Stimulated activated naive CD4-positive, alpha-beta T cell treated with Interleukin-2 at 50 U/mL for 16 hours (primary cell): ENCODE measurements at places on chromosomes 5 and 9.

- DNase-seq, result no peak
These were observed 33.5 kb upstream of the SHOC1 start for GRCh38 chr9:111828193-111828592.

DNA sequence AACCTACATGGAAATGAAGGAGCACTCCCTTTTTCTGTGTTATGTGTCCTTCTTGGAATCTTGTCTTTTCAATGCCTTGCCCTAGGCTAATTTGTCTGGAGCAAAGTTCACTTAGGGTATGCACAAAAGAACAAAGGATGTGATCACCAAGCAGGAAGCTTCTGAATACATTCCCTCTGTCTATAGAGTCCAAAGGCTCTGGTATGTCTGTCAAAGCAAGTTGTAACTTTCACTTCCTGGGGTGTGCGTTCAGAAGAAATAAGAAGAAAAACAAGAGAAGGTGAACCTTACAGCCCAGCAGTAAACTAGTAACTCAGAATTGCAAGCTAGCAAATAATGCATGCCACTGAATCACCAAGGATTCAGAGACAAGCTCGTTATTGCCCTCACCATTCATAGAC lies 31.7 kb upstream of the CDH6 start:
- no peak for DNase-seq

- DNase-seq, result no peak
These were observed 58.1 kb downstream of the NNT start for GRCh38 chr5:43661102-43661501.

DNA sequence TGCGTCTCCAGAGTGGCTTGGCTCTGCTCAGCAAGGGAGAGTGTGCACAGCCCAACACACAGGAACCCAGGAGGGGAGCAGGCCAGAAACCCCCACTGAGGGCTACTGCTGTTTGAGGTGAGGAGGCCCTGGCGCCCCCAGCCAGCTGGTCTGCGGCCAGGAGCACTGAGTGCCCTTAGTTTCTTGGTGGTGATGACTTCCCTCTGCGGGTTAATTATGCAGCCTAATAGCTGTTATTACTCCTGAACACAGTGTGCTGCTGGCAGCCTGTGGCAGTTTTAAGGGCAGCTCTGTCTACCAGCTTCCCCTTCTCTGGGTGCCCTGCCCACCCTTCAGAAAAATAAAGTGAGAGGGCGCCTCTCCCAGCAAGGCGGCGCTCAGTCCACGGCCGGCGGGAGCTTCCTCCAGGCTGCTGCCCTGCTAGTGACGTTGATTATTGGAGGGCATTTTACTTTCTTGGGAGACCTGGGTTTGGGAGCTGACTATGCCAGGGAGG lies 19.2 kb downstream of the GADD45G start:
- DNase-seq, result no peak

DNA sequence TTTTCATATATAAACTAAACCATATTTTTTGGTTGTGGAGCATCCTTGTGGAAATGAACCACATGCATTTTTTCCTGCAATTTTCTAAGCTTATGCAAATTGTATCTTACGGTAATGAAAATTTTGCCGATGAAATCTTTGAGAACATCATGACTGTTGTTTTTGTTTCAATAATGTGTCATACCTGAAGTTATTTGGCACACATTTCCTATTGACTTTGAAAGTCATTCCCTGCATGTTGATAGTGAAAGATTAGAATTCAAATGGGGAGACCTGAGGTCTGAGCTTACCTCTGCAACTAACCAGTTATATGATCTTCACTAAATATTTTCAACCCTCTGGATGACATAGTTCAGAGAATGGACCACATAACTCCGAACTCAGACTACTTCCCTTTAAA lies 88.5 kb downstream of the PRR16 start:
- no peak for DNase-seq

GRCh38 chr9:82080265-82080664 lies 91.7 kb downstream of the SPATA31D1 start:
- no peak for DNase-seq

DNA sequence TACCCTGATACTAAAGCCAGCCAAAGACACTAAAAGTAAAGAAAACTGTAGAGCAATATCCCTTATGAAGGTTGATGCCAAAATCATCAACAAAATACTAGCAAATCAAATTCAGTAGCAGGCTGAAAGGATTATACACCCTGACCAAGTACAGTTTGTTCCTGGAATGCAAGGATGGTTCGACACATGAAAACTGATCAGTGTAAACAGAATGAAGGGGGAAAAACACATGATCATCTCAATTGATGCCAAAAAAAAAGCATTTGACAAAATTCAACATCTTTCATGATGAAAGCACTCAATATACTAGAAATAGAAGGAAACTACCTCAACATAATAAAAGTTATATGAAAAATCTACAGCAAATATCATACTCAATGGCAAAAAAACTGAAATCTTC lies 43.5 kb upstream of the LRRC14B start:
- DNase-seq, result no peak

- DNase-seq, result no peak
These were observed 3.3 kb upstream of the TSC1 start for GRCh38 chr9:132947756-132948155.

GRCh38 chr9:35508069-35508468 lies 18.2 kb downstream of the RUSC2 start:
- DNase-seq, result no peak

DNA sequence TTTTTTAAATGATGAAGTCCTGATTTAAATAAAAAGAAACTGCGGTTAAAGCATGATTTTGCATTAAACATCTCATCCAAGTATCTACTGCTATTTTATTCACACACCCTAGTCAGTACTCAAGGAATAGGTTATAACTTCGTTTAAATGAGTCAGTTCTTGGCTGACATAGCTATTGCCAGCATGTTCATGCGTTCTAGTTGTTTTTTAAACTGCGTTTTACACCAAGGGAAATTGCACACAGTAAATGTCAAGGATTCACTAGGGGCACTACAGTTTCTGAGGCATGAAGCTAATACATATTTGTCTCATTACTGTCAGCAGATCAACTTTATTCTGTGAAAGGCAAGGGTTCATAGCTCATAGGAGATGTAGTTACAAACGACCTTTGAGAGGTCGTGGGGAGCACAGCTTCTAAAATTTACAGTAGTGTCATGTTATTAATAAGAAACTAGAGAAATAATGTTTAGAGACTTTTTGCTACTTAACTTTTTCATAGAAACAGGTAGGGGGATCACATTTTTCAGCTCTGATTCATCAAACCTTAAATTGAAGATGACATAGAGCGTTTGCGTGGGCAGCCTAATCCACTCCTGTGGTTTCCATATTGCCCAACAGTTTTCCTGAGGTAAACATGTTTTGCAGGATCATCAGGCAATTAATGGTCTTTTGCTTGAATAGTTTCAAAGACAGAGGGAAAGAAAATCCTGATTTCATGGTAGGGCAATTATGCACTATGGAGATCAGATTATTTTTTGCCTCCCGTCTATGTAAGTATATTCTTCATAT lies 2222.7 kb upstream of the WWC1 start:
- no peak for DNase-seq

DNA sequence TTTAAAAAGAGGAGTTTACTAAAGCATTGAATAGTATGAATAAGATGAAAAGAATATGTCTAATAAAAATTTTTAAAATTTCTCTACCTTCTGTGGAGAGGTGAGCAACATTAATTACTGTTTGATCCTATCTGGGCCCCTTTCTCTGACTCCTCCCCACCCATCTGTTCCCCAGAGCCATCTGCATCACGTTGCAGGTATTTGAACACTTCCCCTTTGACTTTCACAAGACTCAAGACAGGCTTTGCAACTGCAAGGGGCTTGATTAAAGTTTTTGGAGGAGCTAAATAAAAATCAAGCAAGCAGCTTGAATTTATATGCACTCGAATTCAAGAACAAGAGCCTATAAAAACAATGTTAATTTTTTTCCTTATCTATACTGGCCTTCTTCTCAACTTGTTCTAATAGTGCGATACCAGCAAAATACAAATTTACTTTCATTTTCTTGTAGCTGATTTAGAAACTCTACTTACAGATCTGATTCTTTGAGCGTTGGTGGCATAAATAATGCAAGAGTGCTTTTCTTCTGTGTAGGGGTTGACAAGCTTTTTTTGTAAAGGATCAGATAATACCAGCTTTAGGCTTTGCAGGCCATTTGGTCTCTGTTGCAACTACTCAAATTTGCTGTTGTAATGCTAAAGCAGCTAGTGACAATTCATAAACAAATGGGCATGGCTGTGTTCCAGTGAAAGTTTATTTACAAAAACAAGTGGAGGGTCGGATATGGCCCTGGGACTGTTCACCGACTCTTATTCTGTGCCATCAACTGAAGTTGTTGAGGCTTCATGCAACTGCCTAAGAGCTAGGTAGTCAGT lies 21.2 kb downstream of the TXNDC8 start:
- DNase-seq, result no peak

DNA sequence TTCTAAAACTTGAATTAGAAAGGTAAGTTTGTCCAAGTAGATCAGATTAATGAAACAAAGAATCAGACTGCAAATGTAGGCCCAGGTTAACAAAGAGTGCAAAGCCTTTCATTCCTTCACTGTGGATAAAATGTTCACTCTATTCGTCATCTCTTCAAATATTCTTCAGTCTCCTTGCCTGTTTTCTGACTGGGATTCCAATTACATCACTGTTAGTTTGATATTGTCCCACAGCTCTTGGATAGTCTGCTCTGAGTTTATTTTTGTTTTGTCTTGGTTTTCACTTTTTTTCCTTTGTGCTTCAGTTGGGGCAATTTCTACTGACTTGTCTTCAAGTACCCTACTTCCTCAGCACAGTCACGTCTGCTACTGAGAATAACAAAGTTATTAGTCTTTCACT lies 38.5 kb upstream of the GZMA start:
- DNase-seq, result no peak
